ENCODE measurements at places on chromosomes 11 and 22. TPM values are rescaled to one million over a fixed set of nuclear protein-coding genes. Genes with fewer than 3 reads are reported as not detected.

MYBPC3 gene
- total RNA-seq: not detected

SNX32 gene
- not detected for total RNA-seq

TEAD1 gene
- total RNA-seq: 69.2 TPM

OR10D3 gene
- not detected for total RNA-seq

TNKS1BP1 gene
- total RNA-seq: 31.7 TPM

KRTAP5-10 gene
- total RNA-seq: not detected

ROBO3 gene
- total RNA-seq: 10.3 TPM

BATF2 gene
- total RNA-seq: 0.56 TPM

GRM5 gene
- total RNA-seq: under 0.01 TPM

C11orf86 gene
- total RNA-seq: not detected

KCNJ4 gene
- not detected for total RNA-seq

DKK3 gene
- total RNA-seq: 453 TPM

F2 gene
- not detected for total RNA-seq

PTPRCAP gene
- total RNA-seq: not detected

TTC9C gene
- total RNA-seq: 45.5 TPM

IL18 gene
- total RNA-seq: 0.54 TPM

RTN4RL2 gene
- total RNA-seq: not detected

ZNF214 gene
- total RNA-seq: 2.5 TPM

TMEM109 gene
- total RNA-seq: 17.2 TPM

KIRREL3 gene
- total RNA-seq: 10.9 TPM

SLCO2B1 gene
- total RNA-seq: not detected

KRTAP5-9 gene
- not detected for total RNA-seq

DRICH1 gene
- total RNA-seq: under 0.01 TPM

FBLN1 gene
- 11.4 TPM for total RNA-seq

C1QTNF4 gene
- total RNA-seq: not detected

TREH gene
- not detected for total RNA-seq

PRG3 gene
- total RNA-seq: not detected

PHOX2A gene
- not detected for total RNA-seq

SCN4B gene
- 0.18 TPM for total RNA-seq

KBTBD3 gene
- 2.2 TPM for total RNA-seq

DLG2 gene
- total RNA-seq: 0.36 TPM

CNTF gene
- total RNA-seq: 3.3 TPM

RPS6KB2 gene
- 58.4 TPM for total RNA-seq

Data from IMR-90 (cell line).